A549 treated with RU486 at 1 μM for 4 hours (cell line): ENCODE measurements at places on chromosomes 13 and 19. TPM values are rescaled to one million over a fixed set of nuclear protein-coding genes. Genes with fewer than 3 reads are reported as not detected.

Gene GRIK5
- 0.37 to 1.6 TPM (median 0.47 TPM) in 5 replicates for total RNA-seq

Gene NOVA2
- 0.08 to 0.19 TPM (median 0.11 TPM) in 5 replicates for total RNA-seq

Gene IL4I1
- total RNA-seq = 0.59 to 1.8 TPM (median 0.79 TPM) in 5 replicates

Gene KL
- 0.02 to 0.06 TPM in 2 of 5 replicates, not detected in the others for total RNA-seq

Gene DGKH
- total RNA-seq = 4.3 to 5.3 TPM (median 4.7 TPM) in 5 replicates
